ENCODE measurements at places on chromosomes 2 and 18.

DNA sequence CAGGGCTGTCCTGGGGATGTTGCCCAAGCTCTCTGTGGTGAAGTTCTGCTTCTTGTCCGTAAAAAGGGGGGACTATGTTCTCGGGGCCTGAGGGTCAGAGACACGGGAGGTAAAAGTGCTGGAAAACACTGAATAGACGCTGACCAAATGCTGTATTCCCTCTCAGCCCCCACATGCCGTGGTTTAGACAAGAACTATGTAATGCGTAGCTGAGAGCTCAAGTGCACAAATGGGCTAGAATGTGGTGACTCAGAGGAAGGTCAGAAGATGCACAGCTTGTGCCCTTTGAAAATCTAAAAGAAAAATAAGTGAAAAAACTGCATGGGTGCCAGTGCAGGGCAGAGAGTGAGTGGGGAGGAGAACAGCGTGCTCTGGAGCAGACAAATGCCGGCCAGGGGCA lies 80.3 kb upstream of the MAP4K4 start:
- no peak for DNase-seq

GRCh38 chr2:37189452-37190153 lies 1.1 kb upstream of the SULT6B1 start:
- no peak for DNase-seq

DNA sequence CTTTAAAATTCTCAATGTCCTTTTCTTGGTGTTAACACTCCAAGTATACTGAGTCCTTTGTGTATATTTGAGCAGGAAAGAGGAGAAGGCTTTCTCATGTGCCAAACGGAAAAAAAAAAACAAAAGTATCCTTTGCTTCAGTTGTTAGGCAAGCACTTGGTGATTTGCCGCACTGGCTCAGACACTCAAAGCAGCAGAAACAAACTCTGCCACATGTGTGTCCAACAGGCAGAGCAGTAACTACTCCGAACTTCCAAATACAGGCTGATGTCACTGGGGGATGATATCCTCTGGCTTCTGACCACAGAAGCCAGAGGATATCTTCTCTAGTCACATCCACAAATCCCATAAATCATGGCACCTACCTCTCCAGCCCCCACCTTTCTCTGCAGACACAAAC lies 108.0 kb upstream of the SALL3 start:
- no peak for DNase-seq

DNA sequence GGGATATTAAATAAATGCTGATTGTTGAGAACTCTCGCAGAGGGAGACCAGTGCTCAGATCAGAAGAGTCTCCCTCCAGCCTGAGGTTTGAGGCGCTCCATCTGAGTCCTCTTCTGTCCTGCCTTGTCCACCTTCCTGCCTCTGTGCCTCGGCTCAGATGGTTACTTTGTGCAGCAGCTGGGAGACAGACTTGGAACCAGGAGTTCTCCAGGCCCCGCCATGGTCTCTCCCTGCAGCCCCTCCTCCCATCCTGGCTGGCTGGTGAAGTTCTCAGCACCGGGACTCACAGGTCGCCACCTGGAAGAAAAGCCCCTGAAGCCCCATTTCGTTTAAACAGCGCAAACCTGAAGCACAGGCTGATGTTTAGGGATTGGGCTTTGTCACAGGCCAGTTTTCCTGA lies 60.6 kb downstream of the DDX1 start:
- no peak for DNase-seq

DNA sequence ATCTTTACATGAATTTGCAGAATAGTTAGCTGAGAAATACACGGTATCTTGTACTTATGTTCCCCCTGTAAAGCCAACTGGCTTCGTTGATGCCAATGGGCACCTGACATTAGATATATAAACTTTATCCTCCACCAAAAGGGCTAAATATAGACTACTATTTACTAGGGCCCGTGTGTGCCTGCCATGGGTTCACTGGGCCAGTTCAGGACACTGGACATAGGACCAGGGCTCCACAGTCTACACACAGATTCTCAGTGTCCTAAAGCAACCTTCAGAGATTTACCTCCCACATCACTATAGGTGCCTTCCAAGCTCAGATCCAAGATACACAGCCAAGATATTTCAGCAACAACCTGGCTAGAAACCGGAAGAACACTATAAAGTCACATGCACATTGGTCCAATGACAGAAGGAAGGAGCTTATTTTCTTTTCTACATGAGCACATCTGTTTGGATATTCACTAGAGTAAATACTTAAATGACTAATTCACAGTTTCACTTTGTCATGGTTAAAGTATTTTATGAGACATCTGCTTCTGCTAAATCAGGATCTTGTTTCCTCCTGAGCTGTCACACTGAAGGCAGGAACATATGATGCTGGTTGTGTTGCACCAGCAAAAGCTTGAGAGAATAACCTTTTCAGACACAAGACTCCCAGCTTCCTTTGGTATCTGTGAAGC lies 95.1 kb downstream of the MYO5B start:
- peak; percentile 79 for DNase-seq

GRCh38 chr2:24083567-24084385 lies 858 bp downstream of the TP53I3 start:
- DNase-seq: peak; percentile 86
